ENCODE measurements at places on chromosomes 11 and 22. TPM values are rescaled to one million over a fixed set of nuclear protein-coding genes. Genes with fewer than 3 reads are reported as not detected.

GRCh38 chr11:44310206-44310462 is 195 bp upstream of the ALX4 start:
- no peak for DNase-seq

The GAS2L1 gene
- 32.1 TPM for total RNA-seq

The TRIM6 gene
- 6.7 TPM for total RNA-seq

DNA sequence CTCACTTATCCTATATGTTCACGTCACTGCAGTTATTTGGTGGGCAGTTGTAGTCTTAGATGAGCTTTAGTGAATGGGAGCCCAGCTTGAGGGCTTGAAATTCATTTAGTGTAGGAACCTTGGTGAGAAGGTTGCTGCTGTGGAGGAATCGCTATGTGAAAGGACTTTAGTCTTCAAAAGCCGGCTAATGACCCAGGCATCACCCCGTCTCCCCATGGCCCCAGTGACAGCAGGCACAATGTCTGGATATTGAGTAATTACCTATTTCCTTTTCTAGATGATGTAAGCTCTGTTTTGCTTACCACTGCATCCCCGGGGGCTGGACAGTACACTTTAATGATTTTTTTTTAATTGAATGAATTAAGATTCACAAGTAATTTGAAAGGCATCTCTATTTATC is 283.2 kb downstream of the ST3GAL4 start:
- no peak for DNase-seq

- peak; percentile 14 for DNase-seq
Measured at GRCh38 chr11:109795234-109795633, 298.0 kb upstream of the ZC3H12C start.

GRCh38 chr22:39729141-39729934 is 158.8 kb downstream of the CACNA1I start:
- no peak for DNase-seq

The TSSK2 gene
- not detected for total RNA-seq

DNA sequence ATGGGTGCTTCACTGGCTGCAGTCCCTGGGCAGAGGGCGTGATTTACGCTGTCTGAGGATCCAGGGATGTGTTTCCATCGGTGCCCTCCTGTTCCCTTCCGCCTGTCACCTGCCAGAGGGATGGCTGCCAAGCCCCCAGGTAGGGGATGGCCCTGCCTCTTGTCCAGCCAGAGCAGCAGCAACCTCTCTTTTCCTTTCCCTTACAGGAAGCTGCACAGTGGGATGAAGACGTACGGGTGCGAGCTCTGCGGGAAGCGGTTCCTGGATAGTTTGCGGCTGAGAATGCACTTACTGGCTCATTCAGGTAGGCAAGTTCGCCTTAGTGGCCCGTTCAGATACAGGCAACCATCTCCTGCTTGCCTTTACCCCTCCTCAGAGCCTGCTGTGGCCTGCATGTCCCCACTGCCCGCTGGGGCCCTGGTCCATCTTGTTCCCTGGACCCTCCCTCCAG is 96.6 kb downstream of the ZBTB16 start:
- DNase-seq, result no peak
